Left renal pelvis (tissue), 4 donors: ENCODE measurements at places on chromosomes 13 and 19. TPM values are rescaled to one million over a fixed set of nuclear protein-coding genes. Genes with fewer than 3 reads are reported as not detected.

DNA sequence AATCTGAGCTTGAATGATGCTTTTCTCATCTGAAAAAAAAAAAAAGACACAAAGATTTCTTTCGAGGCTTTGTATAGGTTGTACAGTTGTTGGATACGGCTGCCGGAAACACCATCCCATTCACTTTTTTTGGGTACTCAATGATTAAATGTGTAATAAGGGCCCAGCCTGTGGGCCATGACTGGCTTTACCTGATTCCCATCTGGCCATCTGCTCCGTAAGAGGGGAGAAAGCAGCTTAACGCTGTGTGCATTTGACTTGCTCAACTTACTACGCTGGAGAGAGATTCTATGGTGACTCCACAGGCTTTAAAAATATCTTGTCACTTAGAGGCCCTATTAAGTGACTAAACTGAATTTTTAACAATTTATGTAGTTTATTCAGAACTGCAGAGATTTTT, 731 bp downstream of the ZNF558 start:
- no peak for DNase-seq

GRCh38 chr13:36815062-36815461, 4.0 kb upstream of the RFXAP start:
- no peak for DNase-seq

DNA sequence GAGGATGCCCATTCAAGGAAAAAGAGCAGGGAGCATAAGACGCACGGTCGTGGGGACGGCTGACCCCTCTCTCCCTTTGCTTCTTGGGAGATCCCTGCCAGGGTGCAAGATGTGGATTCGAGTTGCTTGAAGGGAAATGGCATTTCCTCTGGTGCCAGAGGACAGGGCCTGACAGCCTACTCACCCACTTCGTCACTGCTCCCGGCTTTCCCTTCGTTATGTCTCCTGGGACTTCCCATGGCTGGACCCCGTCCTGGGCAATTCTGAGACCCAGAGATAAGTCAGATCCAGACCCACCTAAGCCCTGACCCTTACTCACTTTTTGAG, 1.2 kb downstream of the TBC1D17 start:
- DNase-seq, result no peak

DNA sequence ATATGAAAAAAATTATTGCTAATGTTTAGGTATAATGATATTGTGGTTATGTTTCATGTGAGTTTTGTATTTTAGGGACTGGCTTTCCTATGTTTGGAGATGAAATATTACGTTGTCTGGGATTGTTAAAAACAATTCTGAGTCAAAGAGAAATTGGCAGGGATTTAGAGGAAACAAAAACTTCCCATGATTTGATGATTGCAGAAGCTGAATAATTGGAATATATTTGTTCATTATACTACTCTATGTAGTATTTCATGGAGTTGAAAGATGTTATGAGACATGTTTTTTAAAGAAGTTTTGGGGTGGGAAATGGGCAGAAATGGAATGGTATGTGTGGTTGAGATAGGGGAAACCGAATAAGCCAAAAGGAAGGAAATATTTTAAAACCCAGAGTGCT, 1392.9 kb downstream of the EFNB2 start:
- DNase-seq, result no peak

DNA sequence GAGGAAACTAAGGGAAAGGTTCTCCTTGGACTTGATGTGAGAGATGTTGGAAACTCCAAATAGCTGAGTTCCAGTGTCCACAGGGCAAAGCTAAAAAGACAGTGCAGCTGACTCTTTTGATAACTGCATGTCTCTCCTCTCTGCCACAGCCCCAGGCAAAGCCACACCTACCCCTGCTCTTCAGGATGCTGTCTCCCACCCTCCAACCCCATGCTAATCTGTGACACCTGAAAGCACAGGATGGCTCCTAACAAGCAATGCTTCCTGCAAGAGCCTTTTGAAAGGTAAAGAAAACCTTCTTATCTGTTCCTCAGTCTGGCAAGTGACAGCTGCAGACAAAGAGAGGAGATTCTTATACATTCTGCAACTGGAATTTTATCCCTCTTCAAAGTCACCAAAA, 14.5 kb downstream of the SLC46A3 start:
- DNase-seq, result no peak

GRCh38 chr19:14516746-14517438, 1.3 kb downstream of the DNAJB1 start:
- no peak for DNase-seq

- DNase-seq, result no peak
Measured at GRCh38 chr13:105219651-105220050, 1315.8 kb downstream of the EFNB2 start.

The SYCN gene
- polyA plus RNA-seq, result not detected

The IFNL1 gene
- polyA plus RNA-seq, result not detected
